HCT116 (cell line): ENCODE measurements at places on chromosomes 4 and X.

GRCh38 chr4:109410776-109411175, 22.8 kb upstream of the SEC24B start:
- DNase-seq: peak; percentile 19

DNA sequence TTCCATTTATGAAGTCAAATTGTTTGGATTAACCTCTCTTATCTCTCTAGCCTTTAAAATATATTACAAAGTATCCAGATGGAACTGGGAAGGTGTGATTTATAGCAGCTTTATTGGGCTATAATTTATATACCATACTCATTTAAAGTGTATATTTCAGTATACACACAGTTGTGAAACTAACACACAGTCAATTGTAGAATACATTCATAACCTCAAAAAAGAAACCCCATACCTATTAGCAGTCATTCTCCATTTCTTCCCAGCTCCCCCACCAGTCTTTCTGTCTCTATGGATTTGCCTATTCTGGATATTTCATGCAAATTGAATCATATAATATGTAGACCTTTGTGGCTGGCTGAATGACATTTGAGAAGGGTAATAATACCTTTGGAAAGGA, 7.6 kb upstream of the NAP1L5 start:
- no peak for DNase-seq

DNA sequence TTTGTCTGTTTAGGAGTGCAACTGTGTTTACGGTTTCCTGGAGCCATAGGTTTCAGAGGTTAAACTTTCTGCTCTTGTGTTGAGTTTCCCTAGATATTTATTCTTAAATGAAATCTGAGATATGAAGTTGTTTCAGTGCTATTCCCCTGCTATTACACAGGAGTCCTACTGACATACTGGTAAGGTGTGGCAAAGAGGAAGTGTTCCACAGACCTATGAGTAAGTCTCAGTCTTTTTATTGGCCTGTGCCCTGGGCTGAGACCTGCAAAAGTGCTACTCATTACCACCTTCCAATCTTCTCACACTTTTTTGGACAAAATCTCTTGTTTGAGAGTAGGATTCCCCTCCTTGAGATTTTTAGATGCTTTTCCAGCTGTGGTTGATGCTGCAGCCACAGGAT, 35.6 kb upstream of the MAGEA8 start:
- DNase-seq: no peak

- no peak for DNase-seq
Measured at GRCh38 chr4:26762650-26763049, 98.0 kb upstream of the STIM2 start.

- DNase-seq: no peak
Measured at GRCh38 chr4:72602396-72603376, 33.7 kb upstream of the ADAMTS3 start.

DNA sequence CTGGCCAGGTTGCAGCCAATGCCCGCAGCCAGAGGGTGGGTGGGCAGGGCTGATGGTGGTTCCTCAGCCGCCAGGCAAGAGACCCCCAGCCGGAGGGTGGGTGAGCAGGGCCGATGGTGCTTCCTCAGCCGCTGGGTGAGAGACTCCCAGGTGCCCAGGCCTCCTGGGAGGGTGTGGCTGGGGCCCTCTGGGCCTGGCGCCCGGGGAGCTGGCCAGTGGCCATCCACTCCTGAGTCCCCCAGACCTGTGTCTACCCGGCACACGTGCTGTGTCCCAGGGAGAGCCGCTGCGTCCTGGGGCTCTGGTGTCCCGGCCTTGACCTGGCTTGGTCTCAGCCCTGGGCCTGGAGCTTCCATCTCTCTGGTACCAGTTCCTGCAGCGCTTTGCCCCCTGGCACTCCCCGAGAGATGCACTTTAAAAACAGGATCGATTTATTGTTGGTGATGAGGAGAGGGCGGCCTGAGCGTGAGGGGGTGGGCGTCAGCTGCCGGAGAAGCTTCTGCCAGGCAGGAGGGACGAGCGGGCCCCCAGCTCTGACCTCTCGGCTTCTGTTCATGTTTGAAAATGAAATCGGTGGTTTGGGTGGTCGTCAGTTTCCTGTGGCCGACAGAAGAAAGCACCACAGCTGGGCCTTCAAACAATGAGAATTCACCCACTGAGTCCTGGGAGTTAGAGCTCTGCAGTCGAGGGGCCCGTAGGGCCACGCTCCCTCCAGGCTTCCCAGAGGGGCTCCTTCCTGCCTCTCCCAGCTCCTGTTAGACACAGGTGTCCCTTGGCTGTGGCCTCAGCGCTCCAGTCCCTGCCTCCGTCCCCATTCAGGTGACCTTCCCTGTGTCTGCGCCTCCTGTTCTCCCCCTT, 6.5 kb downstream of the DOK7 start:
- DNase-seq: no peak

- DNase-seq: no peak
Measured at GRCh38 chrX:12615061-12615460, 176.2 kb upstream of the PRPS2 start.

GRCh38 chrX:101419489-101419888, 11.5 kb downstream of the HNRNPH2 start:
- DNase-seq: no peak

- DNase-seq: no peak
Measured at GRCh38 chr4:147583876-147584275, 33.3 kb upstream of the TMEM184C start.

DNA sequence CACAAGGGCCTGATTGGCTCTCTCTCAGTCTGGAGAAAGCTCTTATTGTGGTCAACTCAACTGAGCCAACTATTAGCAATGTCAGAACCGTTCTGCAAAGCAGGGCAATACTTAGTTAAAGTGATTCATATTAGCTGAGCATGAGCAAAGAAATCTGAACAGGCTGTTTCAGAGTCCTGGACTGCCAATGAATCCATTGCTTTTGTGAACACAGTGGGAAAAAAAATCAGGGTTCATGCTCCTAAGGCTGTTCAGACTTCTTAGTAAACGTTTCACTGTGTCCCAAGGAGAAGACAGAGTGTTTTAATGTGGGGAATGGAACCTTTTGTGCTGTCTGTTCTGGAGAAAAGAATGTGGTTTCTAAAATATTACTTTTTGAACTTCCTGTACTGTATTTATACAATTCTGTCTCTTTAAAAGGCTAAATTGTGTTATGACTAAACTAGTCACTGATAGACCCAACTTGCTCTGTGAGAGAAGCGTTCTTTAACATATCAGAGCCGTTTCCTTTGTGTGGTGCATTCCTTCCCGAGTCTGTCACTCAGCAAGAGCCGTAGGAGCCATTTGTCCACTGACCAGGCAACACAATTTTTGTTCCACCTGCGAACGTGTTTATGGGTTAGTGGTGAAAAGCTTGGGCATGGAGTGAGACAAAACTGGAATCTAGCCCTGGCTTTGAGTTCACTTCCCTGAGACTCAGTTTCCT, 366.1 kb downstream of the FBXO8 start:
- no peak for DNase-seq

DNA sequence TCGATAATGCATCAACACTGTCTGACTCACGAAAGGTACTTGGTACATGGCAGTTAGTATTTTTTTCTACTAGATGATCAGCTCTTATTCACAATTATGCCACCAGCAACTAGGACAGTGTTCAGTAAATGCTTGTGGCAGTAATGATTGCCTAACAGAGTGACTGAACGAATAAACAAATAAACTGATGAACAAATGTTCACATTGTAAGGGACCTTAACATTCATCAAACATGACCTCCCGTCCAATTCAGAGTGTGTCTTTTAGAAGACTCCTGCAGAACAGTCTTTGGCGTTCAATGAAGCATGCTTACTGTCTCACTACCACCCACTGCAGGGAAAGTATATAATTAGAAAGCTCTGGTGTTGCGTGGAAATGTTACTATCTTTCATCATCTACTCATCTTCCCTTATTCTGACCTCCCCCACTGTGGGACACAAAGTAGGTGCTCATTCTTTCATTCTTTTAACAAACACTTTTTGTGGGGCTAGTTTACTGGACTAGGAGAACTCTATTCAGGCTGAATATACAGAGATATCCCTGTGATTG, 319.3 kb downstream of the RAB28 start:
- no peak for DNase-seq

- no peak for DNase-seq
Measured at GRCh38 chr4:72169861-72170260, 138.1 kb downstream of the NPFFR2 start.

DNA sequence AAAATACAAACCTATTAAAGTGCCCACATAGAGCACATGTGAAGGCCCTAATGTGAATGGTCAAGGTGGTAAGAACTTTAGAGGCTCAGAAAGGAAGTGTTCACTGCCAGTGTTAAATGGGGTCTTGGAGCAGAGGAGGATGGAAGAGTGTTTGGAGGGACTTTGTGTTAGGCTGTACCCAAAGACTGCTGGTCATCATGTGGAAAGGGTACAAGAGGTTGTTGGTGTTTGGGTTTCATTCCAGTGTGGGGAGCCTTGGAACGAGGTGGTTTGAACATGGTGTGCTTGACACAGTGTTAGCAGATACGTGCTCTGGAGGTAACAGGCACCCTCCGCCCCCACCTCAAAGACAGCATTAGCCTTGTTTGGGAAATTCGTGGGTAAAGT, 73.1 kb downstream of the RAPGEF2 start:
- DNase-seq: no peak

GRCh38 chrX:101427954-101428353, 19.9 kb downstream of the HNRNPH2 start:
- DNase-seq: no peak

DNA sequence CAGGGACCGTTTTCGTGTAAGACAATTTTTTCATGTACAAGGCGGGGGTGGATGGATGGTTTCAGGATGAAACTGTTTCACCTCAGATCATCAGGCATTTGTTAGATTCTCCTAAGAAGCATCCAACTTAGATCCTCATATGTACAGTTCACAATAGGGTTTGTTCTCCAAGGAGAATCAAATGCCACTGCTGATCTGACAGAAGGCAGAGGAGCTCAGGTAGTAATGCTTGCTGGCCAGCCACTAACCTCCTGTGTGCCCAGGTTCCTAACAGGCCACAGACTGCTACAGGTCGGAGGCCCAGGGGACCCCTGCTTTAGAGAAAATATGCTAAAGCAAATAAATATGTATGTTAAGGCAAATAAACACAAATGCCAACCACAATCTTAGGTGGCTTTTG, 61.3 kb downstream of the PPP3CA start:
- DNase-seq: no peak

DNA sequence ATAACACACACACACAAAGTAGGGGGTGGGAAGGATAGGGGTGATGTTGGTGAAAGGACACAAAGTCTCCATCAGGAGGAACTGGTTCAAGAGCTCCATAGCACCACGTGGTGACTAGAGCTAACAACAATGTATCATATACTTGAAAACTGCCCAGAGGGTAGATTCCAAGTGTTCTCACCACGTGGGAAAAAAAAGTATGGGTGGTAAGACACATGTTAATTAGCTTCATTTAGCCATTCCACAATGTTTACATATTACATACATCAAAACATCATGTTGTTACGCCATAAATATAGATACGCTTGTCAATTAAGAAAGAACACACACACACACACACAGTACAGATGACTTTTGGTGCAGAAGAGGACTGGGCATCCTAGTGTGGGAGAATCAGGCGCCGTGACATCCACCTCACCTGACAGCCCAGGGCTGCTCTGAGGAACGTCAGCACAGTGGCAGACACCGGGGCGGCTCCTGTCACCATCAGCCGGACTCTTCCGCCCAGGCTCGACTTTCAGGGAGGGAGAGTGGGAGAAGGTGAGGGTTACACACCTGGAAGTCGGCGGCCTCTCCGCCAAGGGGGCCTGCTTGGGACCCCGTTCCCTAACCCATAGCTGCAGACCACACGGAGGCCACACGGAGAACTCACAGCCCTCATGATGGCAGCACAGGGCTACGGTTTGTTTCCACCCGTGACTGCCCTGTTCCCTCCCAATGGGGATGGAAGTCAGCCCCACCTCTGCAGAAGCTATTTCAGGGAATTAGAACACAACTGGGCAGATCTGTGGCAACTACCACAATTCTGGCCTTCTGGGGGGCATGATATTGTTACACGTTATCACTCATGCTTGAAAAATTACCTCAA, 31.8 kb upstream of the CENPU start:
- DNase-seq: no peak

GRCh38 chr4:64584981-64585557, 175.8 kb upstream of the TECRL start:
- DNase-seq: peak; percentile 3
